Renal cortical epithelial cell (primary cell): ENCODE measurements at places on chromosomes 3 and 15.

- peak; percentile 10 for DNase-seq
These were observed 127.0 kb upstream of the ROBO2 start for GRCh38 chr3:76912841-76913383.

- no peak for DNase-seq
These were observed 15.0 kb upstream of the TM6SF1 start for GRCh38 chr15:83092309-83092976.

GRCh38 chr15:30042556-30042955, 40.2 kb upstream of the GOLGA8J start:
- DNase-seq: peak; percentile 54

GRCh38 chr3:29092348-29092747, 188.5 kb upstream of the RBMS3 start:
- no peak for DNase-seq

DNA sequence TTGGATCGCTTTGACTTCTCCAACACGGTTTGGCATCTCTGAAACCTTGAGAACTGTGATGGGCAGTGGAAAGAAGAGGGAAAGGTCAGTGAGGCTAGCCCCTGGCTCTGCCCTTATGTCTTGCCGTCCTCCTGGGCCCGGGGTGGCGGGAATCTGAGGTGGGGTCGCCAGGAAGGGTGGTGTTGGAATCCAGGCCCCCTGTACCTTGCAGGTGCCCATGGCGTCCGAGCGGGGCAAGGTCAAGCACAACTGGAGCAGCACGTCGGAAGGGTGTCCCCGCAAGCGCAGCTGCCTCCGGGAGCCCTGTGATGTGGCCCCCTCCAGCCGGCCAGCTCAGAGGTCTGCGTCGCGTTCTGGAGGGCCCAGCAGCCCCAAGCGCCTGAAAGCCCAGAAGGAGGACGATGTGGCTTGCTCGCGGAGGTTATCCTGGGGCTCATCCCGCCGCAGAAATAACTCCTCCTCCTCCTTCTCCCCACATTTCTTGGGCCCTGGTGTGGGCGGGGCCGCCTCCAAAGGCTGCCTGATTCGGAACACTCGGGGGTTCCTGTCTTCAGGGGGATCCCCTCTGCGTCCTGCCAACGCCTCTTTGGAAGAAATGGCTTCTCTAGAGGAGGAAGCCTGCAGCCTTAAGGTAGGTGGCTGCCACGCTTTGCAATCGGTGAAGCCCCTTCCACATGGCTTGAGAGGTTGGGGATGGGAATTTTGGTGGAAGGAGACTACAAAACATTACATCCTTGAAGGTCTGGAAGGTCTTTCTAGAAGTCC, 907 bp downstream of the TATDN2 start:
- DNase-seq: no peak

DNA sequence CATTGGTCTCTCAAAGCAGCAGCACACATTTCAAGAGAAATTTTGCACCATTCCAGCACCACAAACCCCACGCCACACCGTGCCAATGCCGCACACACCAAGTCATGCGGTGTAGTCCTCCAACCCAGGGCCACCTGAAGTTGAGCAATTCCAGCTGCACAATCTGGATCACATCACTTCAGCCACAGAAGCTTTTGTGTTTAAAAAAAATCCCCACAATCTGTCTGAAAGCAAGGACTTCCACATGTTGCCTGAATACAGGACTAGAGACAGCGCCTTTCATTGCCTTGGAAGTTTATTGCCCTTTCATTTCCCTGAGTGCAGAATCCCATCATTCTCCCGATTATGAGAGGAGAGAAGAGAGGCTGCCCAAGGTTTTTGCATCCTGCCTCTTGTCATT, 175.6 kb upstream of the BCL6 start:
- DNase-seq: no peak

DNA sequence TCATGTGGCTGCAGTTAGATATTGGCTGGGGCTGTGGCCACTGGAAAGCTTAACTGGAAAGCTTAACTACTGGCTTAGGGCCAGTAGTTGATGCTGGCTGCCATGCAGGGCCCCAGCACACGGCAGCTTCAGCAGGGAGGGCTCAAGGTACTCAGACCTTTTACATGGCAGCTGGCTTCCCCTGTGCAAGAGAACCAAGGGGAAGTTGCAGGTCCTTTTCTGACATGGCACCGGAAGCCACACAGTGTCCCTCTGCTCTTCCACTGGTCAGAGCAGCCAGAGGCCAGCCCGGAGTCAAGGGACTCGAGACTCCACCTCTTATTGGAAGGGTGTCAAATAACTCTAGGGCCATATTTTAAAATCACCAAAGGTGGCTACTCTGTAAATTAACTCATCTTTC, 24.5 kb downstream of the CCR9 start:
- no peak for DNase-seq

DNA sequence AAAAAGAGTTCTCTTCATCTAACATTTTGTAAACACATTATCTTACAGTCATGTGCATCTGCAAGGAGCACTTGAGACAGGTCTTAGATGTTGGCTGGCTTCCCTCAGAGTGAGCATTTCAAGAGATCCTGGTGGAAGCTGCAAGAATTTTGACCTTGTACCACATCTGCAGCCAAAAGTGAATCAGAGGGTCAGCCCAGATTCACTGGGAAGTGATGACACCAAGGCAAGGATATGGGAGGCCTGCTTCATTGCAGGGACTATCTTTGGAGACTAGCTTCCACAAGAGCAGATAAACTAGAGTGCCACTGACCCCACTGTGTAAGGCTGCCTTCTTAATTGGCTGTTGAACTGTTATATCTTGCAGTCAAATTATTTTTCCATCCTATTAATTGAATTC, 21.3 kb upstream of the GADL1 start:
- DNase-seq: no peak

- DNase-seq: no peak
These were observed 117.6 kb downstream of the CHST2 start for GRCh38 chr3:143237077-143237627.

DNA sequence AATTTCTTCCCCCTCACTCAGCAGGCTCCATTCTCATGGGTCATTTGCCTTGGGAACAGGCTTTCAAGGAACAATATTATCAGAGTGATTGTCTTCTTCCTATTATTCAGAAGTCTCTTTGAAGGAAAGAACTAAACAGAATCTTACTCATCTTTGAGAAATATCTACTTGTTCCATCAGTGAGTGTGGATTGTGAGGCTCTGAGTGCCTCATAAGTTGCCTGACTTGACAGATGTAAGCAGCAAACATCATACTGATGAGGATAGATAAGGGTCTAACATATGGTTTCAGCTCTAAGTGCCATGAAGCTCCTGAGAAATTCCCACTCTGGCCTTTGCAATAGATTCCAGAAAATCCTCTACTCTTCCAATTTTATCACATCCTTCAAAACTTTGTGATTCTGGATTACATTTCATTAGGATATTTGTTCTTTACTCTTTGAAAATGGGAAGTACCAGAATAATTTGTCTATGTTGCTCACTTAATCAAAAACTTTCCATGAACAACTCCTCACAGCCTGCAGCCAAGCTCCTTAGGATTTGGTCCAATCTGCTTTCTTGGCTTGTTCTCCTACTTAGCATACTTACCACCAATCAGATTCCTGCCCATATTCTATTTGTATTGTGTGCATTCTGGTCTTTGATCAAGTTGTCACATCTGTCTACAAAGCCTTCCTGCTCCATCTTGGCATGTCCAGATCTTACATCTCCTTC, 120.1 kb downstream of the RPL22L1 start:
- no peak for DNase-seq

DNA sequence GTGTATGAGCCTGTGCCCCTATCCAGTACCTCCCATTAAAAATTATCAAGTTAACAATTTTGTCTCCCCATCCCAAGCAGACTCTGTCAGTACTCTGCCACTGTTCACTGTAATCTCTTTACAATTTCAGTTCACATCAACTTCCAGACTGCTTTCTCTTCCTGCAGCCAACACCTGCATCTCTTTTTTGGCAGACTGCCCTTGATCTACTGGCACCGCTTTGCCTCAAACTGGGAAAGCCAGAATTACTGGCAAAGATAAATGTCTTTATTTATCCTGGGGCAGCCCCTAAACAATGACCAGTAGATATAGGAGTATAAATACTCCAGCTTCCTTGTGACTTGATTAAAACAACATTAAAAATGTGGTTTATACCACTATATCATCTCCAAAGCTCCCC, 494.1 kb downstream of the ZNF385D start:
- peak; percentile 13 for DNase-seq

GRCh38 chr15:50137330-50137761, 18.3 kb upstream of the ATP8B4 start:
- peak; percentile 54 for DNase-seq

DNA sequence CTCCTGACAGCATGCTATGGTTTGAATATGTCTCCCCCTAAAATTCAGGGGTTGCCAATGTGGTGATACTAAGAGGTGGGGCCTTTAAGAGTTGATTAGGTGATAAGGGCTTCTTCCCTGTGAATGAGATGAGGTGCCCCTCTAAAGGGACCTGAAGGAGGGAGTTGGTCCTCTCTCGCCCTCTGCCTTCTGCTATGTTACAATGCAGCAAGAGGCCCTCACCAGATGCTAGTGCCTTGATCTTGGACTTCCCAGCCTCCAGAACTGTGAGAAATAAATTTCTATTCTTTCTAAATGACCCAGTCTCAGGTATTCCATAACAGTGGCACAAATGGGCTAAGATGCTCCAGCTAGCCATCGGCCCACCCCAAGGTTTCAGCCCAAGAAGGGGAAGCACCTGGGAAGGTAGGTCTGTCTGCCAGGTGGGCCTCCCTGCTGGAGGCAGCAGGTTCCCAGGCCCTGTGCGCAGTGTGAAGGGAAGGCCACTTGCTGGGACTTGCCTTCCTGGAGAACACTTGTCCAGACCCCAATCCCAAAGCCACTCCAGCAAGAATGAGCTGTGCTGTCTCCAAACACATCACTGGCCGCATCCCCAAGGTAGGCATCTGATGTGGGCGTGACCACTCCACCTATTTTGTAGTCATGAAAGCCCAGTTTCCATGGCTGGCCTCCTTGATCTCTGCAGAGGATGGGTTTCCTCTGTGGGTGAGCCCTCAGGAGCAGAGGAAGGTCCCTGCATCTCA, 9.0 kb downstream of the TGM4 start:
- no peak for DNase-seq

GRCh38 chr3:37492468-37492867, 318.1 kb upstream of the LRRFIP2 start:
- no peak for DNase-seq

DNA sequence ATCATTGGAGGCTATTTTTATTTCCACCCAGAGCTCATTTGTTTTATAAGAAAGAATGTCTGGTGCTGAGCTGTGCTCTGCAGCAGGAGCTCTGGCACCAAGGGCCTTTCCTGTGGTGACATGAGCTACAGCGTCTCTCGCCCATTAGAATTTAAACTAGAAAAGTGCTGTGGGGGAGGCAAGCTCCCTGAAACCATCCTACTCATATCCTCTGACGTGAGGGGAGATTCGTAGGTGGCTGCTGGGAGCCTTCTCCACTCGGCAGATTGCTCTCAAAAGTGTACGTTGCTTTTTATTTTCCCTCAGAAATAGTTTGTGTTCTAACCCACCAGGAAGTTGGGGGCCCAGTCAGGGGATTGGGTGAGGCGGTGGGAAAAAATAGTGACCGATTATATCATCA, 76.3 kb upstream of the ARHGEF3 start:
- DNase-seq: no peak

GRCh38 chr3:190012784-190013183, 107.9 kb downstream of the P3H2 start:
- DNase-seq: peak; percentile 52

DNA sequence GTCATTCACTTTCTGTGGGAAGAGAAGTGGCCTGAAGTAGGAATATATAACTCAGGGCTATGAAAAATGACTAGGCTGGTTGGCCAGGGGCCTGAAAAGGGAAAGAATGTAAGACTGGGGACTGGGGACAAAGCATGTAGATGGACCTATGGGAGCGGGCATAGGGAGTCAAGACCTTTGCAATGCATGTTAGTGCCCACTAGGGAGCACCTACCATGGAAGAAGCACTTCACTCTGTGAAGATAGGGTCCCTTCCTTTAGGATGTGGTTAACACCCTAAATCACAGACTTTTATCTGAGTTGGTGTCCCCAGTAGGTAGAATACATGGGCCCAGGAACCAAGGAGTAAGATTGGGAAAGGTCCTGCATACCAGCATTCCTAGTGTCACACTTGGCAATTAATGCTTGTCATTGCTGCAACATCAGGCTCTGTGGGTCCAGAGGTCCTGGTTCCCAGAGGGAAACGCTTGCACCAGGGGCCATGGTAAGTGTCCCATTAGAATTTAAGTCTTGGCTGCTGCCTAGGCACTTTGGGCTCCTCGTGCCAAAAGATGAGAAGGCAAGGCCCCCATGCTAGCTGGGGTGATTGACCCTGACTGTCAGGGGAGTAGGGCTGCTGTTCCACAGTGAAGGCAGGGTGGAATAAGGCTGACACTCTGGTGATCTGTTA, 79.6 kb downstream of the CRYGS start:
- no peak for DNase-seq

DNA sequence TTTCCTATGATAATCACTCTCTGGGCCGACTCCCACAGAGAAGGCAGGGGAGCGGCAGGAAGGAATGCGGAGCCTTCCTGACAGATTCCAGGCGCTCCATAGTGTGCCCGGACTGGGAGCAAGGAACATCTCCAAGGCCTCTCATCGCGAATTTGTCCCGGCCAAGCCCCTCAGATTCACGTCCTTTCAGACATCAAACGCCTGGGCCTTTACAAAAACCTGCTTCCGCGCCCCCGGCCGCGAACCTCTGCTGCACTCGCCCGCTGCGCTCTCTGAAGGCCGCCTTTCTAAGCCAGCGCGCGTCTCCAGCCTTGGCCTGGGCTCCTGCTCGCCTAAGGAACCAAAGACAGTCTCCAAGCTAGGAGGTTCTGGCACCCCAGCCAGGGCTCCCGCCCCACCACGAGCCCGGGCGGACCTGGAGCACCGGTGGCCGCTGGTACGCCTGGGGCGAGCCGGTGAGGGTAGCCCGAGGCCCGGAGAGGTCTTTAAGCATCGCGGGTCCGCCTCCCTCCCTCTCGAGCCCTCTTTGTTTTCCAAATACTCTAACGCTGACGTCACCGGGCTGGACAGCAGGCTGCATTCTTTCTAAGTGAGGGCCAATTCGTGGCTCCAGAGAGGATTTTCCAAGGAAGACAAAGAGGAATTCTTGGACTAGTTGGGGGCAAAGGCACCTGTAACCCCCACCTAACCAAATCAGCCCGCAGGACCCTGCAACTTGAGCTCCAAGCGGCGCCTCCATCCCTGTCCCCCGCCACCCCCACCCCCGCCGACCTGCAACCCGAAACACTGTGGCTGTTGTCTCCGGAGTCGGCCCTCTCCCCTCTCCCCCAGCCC, 759 bp downstream of the AMOTL2 start:
- DNase-seq: peak; percentile 84

- no peak for DNase-seq
These were observed 12.3 kb downstream of the THBS1 start for GRCh38 chr15:39593071-39593655.

DNA sequence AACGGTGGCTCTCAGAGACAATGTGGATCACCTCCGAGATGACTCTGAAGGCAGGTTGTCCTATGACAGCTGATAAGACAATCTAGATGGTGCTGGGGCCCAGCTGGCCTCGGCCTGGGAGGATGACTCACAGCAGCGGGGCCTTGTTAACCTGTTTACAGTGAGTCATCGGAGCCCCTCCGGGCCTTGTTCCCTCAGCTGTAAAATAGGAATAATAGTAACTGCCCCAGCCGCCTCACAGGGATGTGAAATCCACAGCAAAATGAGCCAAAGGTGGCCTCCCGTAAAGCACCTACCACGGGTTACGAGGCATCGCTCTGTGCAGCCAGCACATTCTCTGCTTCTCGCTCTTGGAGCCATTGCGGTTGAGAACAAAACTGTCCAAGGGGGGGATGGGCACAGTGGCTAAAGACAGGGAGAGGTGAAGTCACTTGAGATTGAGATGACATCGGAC, 88.6 kb upstream of the RASGRF1 start:
- peak; percentile 82 for DNase-seq
